ENCODE measurements at places on chromosomes 1 and 21. TPM values are rescaled to one million over a fixed set of nuclear protein-coding genes. Genes with fewer than 3 reads are reported as not detected.
A peak's percentile ranks its signal among the peaks of the same experiment; 100 is the strongest.

FMN2 gene
- 1.9 TPM for total RNA-seq

SLC30A7 gene
- 18.5 TPM for total RNA-seq

ZBED6 gene
- 39.8 TPM for total RNA-seq

IL19 gene
- not detected for total RNA-seq

GRCh38 chr1:2072109-2072806 lies 22.0 kb downstream of the PRKCZ start:
- no peak for DNase-seq

DNA sequence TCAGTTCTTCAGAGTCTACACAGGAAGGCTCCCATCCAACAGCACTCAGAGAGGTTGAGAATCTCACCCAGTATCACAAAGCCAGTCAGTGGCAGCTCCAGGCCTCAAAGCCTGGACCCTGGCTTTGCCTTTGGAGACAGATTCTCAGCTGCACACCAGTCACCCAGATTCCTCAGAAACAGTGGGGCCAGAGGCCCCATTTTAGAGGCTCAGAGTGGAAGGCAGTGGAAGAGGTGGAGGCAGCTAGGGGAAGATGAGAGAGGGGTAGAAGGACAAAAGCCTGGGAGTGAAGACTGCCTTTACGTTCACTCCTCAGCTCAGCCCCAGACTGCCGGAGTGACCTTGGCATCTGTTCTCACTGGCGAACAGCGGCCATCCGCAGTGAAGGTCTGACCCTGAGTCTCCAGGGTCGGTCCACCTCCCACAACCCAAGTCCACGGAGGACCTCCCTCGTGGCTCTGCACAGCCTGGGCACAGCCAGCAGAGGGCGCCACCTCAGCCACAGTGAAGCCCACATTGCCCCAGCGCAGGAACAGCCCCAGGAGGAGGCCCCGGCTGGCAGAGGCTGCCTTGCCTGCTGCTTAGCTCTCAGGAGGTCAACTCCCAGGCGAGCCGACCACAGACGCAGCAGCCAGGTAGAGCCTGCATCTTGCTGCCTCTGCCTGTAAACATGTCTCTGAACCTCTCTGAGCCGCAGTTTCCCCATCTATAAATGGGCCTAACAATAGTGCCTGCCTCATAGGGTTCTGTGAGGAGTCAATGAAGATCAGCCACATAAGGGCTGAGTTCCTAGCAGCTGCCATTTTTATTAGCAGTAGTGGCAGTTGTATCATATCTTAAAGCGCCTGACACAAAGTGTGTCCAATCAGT lies 5.9 kb upstream of the FNDC5 start:
- peak; percentile 35 for DNase-seq

All from Panc1 (cell line).